ENCODE measurements at places on chromosomes 13 and 19. TPM values are rescaled to one million over a fixed set of nuclear protein-coding genes. Genes with fewer than 3 reads are reported as not detected.

The C19orf81 gene
- not detected for total RNA-seq

The MCEMP1 gene
- 0.24 TPM for total RNA-seq

The CGB5 gene
- not detected for total RNA-seq

The SPRY2 gene
- total RNA-seq = 11.8 TPM

The CYP4F3 gene
- 34.8 TPM for total RNA-seq

The IZUMO2 gene
- not detected for total RNA-seq

The ZNF30 gene
- total RNA-seq = 1.4 TPM

The WDFY2 gene
- total RNA-seq = 15.9 TPM

The KLK15 gene
- not detected for total RNA-seq

The ZNF428 gene
- total RNA-seq = 14.9 TPM

The KLF16 gene
- 23.4 TPM for total RNA-seq

The PNMA8C gene
- not detected for total RNA-seq

The PSG6 gene
- not detected for total RNA-seq

Measured in esophagus mucosa (tissue), 1 donor.